T-cell (primary cell): ENCODE measurements at places on chromosomes 5 and 9. TPM values are rescaled to one million over a fixed set of nuclear protein-coding genes. Genes with fewer than 3 reads are reported as not detected.

The SCGB3A1 gene
- not detected for total RNA-seq

The MEIKIN gene
- 0.22 TPM for total RNA-seq

- no peaks in the 10 kb centered on the region for H3K36me3 ChIP-seq
- no peaks in the 10 kb centered on the region for H3K4me1 ChIP-seq
- no peak overlapping the region for H3K27ac ChIP-seq
These were observed 2031.8 kb upstream of the CDH6 start for GRCh38 chr5:29161399-29162291.

The PCDHA6 gene
- total RNA-seq = not detected

DNA sequence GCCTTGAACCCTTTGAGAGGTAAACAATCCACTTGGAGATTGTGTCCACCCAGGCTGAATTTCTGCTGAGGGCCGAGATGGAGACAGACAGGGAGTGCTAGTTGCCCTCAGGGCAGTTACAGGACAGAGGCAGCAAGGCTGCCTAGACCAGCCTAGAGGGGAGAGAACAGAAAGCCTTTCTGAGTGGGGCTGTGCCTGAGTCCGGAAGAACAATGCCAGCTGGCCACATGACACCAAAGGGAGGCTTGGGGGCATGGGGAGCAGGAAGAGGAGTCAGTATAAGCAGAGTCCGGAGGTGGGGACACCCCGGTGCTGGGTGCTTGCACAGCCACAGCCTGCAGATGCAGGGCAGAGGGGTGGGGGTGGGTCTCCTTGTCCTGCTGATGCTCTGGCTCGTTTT, 145.7 kb downstream of the CFAP90 start:
- H3K27me3 ChIP-seq = peaks cover 4% of the 10 kb centered on the region
- no peak for DNase-seq
- H3K4me3 ChIP-seq = no peak overlapping the region

DNA sequence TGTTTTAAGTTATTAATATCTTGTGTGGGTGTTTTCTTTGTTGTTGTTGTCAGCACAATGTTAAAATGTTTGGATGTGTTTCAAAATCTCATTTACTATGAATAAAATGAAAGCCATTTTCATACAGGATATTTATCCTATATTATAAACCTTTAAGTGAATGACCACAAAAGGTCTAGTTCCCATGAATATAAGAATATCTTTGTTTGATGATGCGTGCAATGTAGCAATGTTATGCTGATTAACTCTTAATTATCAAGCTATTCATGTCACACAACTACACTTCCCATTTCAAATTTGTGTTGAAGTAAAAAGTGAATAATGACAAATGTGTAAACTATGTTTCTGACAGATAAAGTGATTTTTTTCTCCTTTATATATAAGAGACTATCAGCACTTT, 59.8 kb downstream of the MEF2C start:
- H3K27ac ChIP-seq = no peak overlapping the region
- no peak for DNase-seq
- H3K27me3 ChIP-seq = no peaks in the 10 kb centered on the region
- peaks cover 14% of the 10 kb centered on the region for H3K4me1 ChIP-seq
- H3K4me3 ChIP-seq = no peak overlapping the region

DNA sequence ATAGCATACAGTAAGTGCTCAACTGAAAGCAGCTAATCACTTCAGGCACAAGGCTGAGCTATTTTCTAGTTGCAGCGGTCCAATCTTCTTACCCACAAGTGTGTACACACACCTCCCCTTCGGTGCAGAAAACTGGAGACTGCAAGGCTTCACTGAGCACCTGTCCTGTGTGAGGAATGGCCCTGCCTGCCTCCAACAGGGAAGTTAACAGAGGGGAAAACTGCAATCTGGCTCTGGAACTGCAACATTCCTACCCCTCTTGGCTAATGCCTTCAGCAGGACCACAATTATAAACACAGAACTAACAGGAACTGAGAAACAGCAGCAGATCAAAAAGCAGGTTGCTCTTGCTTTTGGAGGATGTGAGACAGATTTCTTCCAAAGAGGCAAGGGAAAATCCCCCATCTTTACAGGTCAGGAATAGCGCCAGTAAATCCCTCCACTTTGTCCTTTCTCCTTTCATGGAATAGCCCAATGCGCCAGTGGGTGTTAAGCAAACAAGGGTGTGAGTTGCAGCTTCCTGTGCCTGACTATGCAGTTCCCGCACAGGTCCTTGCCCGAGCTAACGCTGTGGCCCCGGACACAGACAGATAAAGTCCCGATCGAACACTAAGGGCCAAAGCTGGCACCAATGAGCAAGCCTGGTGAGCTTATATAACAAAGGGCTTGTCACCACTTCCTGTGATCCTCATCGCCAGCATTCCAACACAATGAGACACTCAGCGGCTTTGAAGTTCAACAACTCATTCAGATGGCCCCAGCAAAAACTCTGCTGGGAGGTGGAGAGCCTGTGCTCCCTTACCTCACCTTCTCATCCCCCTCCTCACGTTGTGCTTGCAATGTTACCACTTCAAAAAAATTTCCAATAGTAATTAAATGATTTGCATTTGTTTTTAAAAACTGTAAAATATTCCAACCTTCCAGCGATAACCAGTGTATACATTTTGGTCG, 21.5 kb downstream of the SHB start:
- H3K36me3 ChIP-seq = no peaks in the 10 kb centered on the region
- H3K27ac ChIP-seq = no peak overlapping the region
- no peak for DNase-seq
- no peak overlapping the region for H3K4me3 ChIP-seq
- H3K4me1 ChIP-seq = no peaks in the 10 kb centered on the region

DNA sequence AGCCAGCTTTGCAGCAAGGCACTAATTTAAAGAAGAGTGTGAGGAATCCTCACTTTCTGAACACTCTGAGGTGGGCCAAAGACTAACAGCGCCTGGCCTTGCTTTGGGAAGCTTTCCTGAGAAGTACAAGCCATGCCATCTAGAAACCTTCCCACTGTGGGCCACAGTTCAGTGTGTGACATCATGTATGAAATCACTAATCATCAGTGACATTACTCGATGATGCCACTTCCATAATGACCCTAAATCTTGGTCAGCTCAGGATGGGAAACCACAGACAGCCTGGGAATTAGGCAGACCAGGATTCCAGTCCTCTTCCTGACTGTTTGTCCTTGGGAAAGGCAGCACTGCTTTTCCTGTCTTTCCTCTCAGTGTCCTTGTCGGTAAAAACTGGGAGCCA, 54.2 kb upstream of the HSPA9 start:
- H3K4me3 ChIP-seq = no peak overlapping the region
- no peak for DNase-seq
- H3K27me3 ChIP-seq = no peaks in the 10 kb centered on the region

DNA sequence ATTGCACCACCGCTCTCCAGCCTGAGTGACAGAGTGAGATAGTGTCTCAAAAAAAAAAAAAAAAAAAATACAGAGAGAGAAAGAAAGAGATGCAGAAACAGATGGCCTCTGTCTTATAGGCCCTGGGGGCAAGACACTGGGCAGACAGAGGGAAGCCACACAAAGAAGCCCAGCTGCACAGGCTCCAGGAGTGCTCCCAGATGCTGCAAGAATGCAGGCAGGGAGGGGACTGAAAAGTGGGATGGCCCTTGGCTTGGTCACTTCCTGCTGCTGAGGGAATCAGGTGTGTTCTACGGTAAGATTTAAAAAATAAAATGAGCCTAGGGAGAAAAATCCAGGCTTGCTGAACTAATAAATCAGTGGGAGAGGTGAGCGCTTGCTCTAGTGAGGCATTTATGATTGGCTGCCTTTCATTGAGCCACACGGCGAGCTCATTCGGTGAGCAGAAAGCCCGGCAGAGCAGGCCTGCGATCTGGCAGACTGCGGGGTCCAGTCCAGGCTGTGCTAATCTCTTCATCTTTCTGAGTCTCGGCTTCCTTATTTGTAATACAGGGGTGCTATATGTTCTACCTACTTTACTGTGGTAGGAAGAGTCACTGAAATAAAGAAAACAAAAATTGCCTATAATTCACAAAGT, 80.6 kb downstream of the RAD23B start:
- H3K36me3 ChIP-seq = no peaks in the 10 kb centered on the region
- no peaks in the 10 kb centered on the region for H3K4me1 ChIP-seq
- H3K4me3 ChIP-seq = no peak overlapping the region
- DNase-seq = no peak
- no peak overlapping the region for H3K27ac ChIP-seq

- no peak overlapping the region for H3K4me3 ChIP-seq
- H3K4me1 ChIP-seq = no peaks in the 10 kb centered on the region
- H3K27me3 ChIP-seq = no peaks in the 10 kb centered on the region
- H3K36me3 ChIP-seq = no peaks in the 10 kb centered on the region
- DNase-seq = no peak
These were observed 266.7 kb downstream of the PJA2 start for GRCh38 chr5:109143031-109143430.

- no peak overlapping the region for H3K27ac ChIP-seq
- no peaks in the 10 kb centered on the region for H3K36me3 ChIP-seq
- no peak for DNase-seq
- peaks cover 6% of the 10 kb centered on the region for H3K27me3 ChIP-seq
These were observed 32.7 kb upstream of the ENHO start for GRCh38 chr9:34555500-34555899.

DNA sequence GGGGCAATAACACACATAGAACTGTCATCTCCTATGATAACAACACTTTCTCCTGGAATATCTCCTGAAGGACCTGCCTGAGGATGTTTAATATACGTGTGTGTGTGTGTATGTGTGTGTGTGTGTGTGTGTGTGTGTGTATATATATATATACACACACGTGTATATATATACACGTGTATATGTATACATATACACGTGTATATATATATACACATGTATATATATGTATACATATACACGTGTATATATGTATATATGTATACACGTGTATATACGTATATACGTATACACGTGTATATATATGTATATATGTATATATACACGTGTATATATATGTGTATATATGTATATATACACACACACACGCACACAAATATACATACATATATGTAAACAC, 27.5 kb downstream of the CDH18 start:
- H3K27ac ChIP-seq = no peak overlapping the region
- H3K4me3 ChIP-seq = no peak overlapping the region

GRCh38 chr5:158563760-158564390, 535.8 kb downstream of the EBF1 start:
- no peak overlapping the region for H3K27ac ChIP-seq
- no peaks in the 10 kb centered on the region for H3K27me3 ChIP-seq
- H3K4me3 ChIP-seq = no peak overlapping the region
- no peak for DNase-seq

The TMEM174 gene
- not detected for total RNA-seq

DNA sequence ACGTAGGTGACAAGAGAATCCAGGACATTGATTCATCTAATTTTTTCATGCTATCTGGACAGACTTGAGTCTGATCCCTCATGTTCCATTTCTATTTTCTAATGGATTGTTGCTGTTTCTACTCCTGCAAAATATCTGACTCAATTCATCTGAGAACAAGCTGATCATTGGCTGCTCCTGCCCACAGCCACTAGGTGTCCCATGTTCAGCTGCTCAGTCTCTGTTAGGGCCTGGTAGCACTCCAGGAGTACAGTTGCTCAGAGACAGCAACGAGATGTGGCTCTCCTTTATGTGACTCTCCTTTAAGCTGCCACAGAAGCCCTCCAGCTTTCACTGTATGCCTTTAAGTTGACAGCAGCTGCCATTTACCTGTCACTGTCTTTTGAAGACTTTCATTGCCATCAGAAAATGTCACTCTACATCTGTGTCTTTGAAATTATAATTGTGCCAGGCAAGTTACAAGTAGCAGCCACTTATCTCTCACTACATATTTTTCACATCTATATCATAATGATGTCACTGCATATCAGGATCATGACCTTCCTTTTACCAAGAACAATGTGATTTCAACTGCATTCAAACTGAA, 1944.2 kb upstream of the NUDT12 start:
- no peak for DNase-seq
- H3K27me3 ChIP-seq = no peaks in the 10 kb centered on the region
- H3K27ac ChIP-seq = no peak overlapping the region

- DNase-seq = no peak
- no peak overlapping the region for H3K27ac ChIP-seq
- peaks cover 4% of the 10 kb centered on the region for H3K27me3 ChIP-seq
- H3K4me1 ChIP-seq = peaks cover 4% of the 10 kb centered on the region
- no peaks in the 10 kb centered on the region for H3K36me3 ChIP-seq
These were observed 81.1 kb upstream of the SPIN1 start for GRCh38 chr9:88307136-88307535.

DNA sequence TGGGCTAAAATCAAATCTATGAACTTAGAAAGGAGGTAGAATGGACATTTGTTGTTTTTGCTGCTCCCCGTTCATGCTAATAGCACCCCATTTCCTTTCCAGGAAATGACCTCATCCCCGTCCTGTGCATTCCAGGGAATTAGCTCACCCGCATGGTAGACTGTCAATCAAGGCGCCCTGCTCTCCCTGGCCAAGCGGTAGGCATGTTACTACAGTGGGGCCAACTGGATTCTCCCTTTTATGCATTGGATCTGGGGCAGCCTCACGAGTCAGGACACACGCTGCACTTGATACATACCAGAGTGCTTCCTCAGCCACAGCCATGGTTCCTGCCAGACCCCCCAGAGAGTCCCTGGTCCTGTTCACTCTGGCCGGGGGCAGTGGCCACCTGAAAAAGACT, 111.0 kb upstream of the PTCH1 start:
- H3K27ac ChIP-seq = no peak overlapping the region
- peaks cover 2% of the 10 kb centered on the region for H3K4me1 ChIP-seq
- peaks cover 25% of the 10 kb centered on the region for H3K27me3 ChIP-seq
- no peak for DNase-seq

- no peaks in the 10 kb centered on the region for H3K27me3 ChIP-seq
- no peaks in the 10 kb centered on the region for H3K4me1 ChIP-seq
- no peaks in the 10 kb centered on the region for H3K36me3 ChIP-seq
- no peak overlapping the region for H3K4me3 ChIP-seq
- no peak for DNase-seq
- H3K27ac ChIP-seq = no peak overlapping the region
These were observed 52.2 kb downstream of the PDE8B start for GRCh38 chr5:77262697-77263096.

GRCh38 chr9:70587201-70587600, 172.7 kb upstream of the KLF9 start:
- no peaks in the 10 kb centered on the region for H3K36me3 ChIP-seq
- DNase-seq = no peak
- no peak overlapping the region for H3K27ac ChIP-seq
- peaks cover 3% of the 10 kb centered on the region for H3K27me3 ChIP-seq
